ENCODE measurements at places on chromosomes 2 and 18. TPM values are rescaled to one million over a fixed set of nuclear protein-coding genes. Genes with fewer than 3 reads are reported as not detected.

GRCh38 chr2:236577481-236578410 lies 8.1 kb downstream of the ACKR3 start:
- DNase-seq, result no peak

- no peak for DNase-seq
These were observed 39.3 kb upstream of the GYPC start for GRCh38 chr2:126616606-126617069.

DNA sequence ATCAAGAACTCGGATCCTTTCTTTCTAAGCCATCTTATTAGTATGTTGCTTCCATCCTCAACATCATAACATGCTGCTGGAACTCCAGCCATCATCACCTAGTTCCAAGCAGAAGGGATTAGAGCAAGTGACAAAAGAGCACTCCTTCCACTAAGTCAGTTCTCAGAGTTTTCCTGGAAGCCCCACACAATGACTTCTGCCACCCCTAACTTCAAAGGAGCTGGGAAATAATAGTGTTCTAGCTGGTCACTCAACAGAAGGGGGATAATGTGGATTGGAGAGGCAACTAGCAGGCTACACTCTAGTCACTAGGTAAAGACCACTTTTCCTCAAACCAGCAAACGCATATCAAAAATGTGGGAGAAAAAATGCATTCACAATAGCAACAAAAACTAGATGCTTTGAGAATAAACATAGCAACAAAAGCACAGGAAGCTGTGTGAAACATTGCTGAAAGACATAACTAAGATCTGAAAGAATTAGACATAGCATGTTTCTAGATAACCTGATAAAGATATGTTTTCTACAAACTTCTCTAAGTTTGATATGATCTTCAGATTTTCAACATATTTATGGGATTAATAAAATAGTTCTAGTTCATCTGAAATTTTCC lies 39.5 kb downstream of the COX7A2L start:
- DNase-seq, result no peak

- DNase-seq, result no peak
These were observed 31.9 kb downstream of the ACKR3 start for GRCh38 chr2:236601316-236602202.

DNA sequence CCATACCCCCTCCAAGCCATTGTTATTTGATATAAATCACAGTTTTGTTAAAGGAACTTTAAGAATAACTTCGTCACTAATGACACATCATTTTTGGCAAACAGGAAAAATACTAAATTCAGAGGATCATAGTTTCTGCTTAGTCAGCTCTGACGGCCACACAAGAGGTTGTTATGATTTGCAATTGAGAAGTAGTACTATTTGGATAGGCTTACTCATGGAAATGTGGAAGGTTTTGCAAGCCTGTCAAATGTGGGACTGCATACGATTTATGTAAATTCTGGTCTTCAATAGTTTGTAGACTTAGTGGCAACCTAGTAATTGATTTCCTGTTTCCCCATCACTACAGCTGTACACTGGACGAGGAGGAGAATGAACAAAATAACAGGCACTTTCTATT lies 108.1 kb downstream of the ARHGEF33 start:
- DNase-seq, result peak; percentile 87

DNA sequence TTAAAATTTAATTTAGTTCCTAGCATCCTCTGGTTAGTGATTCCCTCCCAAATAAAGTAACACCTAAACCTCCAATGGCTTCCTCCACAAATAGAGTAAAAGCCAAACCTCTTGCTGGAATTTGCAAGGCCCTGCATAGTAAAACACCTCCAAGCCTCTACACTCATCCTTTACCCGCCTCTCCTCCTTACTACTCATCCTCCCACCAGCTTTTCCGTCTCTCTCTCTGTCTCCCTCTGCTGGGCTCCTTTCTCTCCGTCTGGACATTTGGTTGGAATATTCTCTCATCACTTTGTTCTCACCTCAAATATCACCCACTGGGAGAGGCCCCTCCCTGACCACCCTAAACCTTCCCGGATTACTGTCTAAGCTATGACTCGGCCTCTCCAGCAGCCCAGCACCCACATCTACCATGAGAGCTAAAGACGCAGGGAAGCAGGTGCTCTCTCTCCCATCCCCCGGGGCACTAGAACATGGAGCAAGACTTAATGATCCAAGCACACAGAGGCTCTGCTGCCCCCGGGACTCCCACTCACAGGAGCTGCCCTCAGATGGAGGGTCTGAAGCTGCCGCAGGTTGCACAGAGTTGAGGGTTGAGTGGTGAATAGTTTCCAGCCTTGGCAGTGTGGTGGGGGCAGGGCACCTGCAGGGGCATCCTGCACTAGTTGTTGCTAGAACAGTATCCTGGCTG lies 167.2 kb downstream of the FBXO15 start:
- peak; percentile 55 for DNase-seq

DNA sequence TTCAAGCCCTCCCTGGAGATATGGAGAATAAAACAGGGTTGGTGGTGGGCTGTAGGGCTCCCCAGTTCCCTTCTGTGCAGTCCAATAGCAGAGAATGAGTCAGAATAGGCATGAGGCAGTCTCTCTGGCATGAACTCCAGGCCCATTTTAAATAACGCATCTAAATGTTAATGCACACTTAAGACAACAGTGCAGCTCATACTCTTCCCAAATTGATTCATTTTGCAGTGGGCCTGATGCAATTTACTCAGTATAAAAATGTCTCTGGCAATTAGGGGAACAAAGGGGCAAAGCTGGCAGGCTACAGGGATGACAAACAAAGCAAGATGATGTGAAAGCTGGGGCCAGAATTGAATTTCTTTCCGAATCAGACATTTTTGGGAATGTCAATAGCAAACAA lies 402.8 kb downstream of the CLIP4 start:
- DNase-seq, result no peak

Gene FBXO41
- total RNA-seq, result 6.9 TPM
